ENCODE measurements at places on chromosomes 12 and 14.

DNA sequence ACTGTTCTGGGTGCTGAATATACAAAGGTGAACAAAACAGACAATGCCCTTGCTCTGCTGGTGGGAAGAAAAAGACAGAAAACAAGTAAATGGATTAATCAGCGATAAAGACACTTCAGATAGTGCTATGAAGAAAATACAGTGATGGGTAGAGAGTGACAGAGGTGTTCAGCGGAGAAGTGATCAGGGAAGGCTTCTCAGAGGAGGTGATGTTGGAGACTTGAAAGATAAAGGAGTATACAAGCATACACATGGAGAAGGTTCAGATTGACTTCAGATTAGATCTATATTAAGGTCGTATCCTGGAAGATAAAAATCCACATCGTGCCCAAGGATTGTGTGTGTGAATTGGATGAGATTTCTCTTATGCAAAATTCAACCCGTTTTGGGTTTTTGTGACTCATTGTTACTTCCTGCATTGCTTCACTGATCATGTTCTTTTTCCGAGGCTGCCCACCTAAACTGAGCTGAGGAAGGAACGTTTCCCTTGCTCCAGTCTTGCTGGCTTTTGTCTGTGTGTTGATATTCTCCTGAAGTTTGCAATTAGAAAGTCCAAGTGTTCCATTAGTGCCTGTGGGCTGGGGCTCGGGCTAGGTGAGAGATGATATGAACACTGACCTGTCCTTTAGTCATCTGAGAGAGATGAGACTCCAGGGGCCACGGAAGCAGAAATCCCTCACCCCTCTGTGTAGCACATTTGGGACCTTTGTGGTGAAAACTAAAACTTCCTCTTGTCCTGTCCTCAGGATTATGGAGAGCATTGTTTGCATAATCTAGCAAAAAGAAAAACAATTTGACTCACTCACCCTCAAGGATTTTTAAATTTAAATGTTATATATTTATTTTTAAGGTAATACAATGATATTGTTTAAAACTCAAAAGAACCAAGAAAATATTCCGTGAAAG is 27.6 kb downstream of the PLXNC1 start:
- no peak for DNase-seq

GRCh38 chr12:51647647-51648046 is 56.6 kb downstream of the SCN8A start:
- no peak for DNase-seq

DNA sequence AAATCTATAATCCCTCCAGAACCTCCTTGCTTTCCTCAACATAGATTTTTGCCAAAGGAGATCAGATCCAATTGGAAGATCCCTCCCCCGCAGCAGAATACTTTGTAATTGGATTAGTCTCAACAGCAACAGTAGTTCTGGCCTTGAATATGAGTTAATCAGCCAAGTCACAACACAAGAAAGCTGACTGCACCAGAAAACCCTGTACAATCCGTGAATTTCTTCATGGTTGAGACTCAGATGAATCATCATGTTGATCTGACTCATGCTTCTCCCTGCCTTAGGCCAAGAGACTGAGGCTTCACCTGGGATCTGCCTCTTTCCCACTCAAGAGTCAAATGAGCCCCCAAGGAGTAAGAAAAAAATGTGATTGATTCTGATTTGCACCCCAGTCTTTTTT is 3.0 kb upstream of the METTL17 start:
- DNase-seq, result no peak

GRCh38 chr12:102956738-102957327 is 641 bp upstream of the ASCL1 start:
- no peak for DNase-seq

GRCh38 chr14:105023144-105023543 is 2.3 kb upstream of the CDCA4 start:
- DNase-seq, result no peak

DNA sequence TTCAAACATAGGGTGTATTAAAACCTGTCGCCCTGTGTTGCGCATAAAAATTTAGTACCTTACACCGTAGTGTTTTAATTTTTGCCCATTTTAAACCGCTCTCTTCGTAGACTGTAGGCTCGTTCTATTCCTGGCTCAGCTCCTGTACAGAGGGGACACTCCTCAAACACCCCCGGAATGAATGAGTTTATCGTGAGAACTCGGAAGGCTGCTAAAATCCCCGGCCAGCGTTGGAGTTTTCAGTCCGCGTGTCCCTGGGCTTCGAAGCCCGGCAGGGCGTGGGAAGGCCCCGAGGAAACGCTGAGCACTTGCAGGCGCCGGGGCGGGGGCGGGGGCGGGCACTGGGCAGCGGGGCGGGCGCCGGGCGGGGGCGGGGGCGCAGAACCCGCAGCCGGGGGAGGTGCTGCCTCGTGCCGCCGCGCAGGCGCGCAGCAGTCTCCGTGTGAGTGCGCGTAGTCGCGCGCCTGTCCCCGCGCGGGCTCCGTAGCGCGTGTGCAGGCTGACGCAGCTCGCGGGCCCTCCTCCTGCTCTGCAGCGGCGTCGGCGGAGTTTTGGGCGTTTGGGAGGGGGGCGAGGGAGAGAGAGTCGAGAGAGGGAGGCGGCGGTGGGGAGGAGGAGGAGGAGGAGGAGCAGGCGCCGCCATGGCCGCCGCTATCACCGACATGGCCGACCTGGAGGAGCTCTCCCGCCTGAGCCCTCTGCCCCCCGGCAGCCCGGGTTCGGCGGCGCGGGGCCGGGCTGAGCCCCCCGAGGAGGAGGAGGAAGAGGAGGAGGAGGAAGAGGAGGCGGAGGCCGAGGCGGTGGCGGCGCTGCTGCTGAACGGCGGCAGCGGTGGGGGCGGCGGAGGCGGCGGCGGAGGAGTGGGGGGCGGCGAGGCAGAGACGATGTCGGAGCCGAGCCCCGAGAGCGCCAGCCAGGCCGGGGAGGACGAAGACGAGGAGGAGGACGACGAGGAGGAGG is at the start of gene AEBP2:
TSS of gene AEBP2 (plus strand) at position 434 of the 960 bp plus-strand sequence. CDS start at position 642, 208 bp downstream.
- peak; percentile 84 for DNase-seq

DNA sequence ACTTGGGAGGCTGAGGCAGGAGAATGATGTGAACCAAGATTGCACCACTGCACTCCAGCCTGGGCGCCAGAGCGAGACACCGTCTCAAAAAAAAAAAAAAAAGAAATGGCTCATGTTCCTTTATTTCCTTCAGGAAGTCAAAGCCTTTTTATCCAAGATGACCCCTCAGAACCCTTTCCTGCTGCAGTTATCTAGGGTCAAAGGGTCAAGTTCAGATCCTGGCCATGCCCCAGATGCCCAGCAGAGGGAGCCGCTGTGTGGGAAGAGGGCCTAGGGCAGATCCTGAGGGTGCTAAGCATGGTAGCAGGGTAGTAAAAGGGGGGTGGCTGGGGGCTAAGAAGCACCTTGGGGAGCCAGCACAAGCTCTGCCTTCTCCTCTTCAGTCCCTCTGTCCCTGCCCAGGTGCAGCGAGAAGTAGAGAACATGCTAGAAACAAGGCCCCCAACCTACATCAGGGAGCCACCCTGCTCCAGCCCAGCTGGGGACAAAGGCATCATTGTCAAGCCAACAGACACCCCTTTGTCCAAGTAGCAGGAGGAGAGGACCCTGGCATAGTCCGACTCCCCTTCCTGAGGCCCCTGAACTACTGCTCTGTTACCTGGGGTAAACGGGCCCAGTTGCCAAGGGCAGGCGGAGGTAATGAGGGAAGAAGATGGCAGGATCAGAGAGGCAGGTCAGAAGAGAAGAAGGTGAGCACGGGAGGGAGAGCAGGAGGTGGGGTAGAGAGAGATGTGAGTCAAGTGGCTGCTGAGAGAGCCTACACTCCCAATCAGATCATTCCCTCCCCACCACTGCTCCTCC is 6.5 kb downstream of the NFE2 start:
- DNase-seq, result peak; percentile 62

DNA sequence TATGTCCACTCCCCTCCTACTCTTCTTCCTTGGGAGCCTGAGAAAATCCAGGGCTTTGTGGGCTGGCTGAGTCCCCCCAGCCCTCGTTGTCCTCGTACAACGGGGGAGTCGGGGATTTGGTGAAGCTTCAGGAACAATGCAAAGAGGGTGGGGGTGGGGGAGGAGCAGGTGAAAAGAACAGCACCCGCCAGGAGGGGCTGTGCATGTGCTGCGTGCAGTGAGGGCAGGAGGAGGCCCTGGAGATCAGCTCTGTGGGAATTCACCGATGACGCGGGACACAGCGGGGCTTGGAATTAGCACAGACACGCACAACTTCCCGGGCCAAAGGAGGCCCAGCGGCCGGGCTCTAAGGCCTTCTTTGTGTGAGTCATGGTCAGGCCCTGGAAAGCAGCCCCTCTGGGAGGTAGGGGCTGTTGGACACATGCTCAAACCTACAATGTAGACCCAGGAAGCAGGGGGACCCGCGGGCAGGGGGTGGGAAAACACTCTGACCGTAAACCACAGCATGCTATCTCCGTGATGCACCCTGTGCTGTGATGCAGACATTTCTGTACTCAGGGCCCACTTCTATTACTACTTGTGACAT is 32.8 kb downstream of the RBM19 start:
- DNase-seq, result no peak

DNA sequence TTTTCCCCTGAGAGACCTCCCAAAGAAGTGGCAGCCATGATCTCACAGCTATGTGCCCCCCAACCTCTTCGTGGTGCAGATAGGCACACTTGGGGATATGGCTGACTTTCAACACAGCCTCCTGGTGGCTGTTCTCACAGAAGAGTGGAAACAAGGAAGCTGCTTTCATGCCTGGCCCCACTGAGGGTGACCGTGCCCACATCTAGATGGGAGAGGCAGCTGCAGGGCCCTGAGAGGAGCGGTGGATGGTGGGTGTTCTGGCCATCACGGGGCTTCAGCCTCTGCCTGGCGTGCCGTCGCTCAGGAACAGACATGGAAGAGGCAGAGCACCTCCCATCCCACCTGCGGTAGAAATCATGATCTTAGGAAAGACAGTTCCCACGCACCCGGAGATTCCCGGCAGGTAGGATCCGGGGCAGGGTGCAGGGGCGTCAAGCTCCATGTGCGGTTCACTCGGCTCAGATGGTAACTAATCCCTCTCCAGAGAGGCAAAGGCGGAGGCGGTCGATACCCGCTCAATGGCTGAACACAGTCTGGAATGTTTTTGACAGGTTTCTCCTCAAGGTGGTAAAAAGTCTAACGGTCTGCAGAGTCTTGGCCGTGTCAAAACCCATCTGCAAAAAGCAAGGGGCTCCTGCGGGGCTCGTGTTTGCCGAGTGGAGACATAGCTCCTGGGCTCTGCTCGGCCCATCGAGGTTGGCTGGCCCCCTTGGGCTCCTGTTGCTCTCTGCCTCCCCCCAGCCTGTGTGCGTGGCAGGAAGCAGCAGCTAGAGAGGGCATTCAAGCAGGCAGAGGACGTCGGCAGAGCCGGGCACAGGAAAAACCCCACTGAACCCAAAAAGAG is 225.2 kb upstream of the RTL1 start:
- no peak for DNase-seq

DNA sequence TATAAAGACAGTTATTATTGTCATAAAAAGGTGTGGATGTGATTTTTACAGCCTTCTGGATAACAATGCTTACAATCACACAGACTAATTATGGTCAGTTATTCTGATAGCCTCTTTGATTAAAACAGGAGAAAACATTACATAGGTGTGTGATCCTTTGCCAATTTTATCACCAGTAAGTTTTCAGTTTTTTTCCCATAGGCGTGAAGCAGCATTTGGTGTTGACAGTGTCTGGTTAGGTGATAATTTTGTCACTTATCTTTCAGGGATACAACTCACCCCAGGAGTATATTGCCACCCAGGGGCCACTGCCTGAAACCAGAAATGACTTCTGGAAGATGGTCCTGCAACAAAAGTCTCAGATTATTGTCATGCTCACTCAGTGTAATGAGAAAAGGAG is 208.8 kb downstream of the EPS8 start:
- DNase-seq, result no peak

GRCh38 chr12:104411826-104412641 is 44.7 kb upstream of the CHST11 start:
- DNase-seq, result no peak

DNA sequence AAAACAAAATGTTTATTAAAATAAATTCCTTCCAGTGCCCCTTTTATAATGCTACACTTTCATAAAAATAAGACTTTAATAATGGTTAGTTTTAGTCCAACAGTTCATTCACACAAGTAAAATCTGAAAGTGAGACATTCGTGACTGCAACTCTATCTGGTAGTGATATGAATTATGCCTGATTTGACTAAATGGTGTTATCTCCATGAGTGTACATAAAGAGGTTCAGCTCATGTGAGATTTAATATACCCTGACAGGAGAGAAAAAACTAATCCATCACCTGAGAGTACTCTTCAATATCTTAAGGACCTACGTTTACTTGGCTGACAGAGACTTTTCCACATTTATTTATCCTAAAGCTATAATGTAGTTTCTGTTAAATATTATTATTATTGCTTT is 34.0 kb downstream of the ERO1A start:
- DNase-seq, result no peak

GRCh38 chr12:46509135-46509534 is 136.6 kb upstream of the SLC38A2 start:
- no peak for DNase-seq

- peak; percentile 45 for DNase-seq
These were observed 4.2 kb downstream of the TESPA1 start for GRCh38 chr12:54980341-54980740.

GRCh38 chr14:74685056-74685455 is 27.8 kb downstream of the AREL1 start:
- no peak for DNase-seq

GRCh38 chr12:38662829-38663228 is 242.6 kb downstream of the CPNE8 start:
- DNase-seq, result no peak

DNA sequence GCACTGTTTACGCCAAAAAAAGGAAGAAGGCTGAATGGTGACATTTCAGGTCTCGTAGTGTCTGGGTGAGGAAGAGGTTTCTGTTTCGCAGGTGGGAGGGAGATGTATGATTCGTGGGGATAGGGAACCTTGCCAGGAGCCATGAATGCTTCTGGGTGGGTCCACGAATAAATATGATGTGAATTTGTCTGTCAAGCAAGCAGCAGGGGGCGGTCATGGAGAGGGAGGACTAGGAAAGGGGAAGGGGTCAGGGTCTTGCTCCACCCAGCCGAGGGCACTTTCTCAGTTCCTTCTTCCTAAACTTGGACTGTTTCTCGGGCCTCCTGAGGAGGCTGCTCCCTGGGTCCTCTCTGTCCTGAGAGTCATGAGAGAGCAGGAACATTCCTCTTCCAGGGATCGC is 72.5 kb downstream of the LGMN start:
- no peak for DNase-seq

DNA sequence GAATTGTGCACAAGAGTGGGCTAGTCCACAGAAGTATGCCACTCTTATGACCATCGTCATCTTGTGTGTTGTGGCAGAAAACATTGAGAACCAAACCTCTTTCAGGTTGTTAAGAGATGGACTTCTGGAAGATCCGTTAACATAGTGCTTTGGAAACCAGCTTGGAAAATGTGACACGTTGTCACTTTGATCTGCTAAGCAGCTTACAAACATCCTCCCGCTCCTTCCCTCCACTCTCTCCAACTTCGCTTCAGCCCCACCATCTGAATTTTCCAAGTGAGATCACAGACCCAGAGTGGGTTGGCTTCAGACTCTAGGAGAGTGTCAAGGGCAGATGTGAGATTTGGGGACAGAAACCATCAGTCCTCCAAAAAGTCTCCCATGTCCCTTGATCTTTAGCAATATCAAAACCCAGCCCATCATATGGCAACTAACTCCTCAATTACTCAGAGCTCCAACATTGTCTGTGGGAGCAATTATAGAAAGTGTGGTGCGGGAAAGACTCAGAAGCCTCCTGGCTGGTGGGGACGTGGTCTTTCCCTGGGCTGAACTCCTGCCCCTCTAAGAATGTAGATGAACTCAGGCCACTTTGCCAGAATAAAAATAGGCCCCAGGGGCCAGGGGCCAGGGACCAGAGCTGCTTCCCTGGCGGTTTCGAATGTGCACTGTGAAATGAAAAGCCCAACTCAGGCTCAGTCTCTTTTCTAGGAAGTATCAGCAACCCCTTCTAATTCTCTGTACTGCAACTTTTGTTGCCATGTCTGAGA is 129.5 kb downstream of the SLC38A6 start:
- no peak for DNase-seq

All from stimulated activated CD4-positive, alpha-beta T cell treated with anti-CD3 and anti-CD28 coated beads, Interleukin-4, amount 100 ng/mL, for 1 hour (primary cell).